Chondrocyte (in vitro differentiated cells): ENCODE measurements at places on chromosomes 3 and 15. TPM values are rescaled to one million over a fixed set of nuclear protein-coding genes. Genes with fewer than 3 reads are reported as not detected.
A peak's percentile ranks its signal among the peaks of the same experiment; 100 is the strongest.

- DNase-seq: no peak
Measured at GRCh38 chr3:99393961-99394360, 244.4 kb upstream of the COL8A1 start.

DNA sequence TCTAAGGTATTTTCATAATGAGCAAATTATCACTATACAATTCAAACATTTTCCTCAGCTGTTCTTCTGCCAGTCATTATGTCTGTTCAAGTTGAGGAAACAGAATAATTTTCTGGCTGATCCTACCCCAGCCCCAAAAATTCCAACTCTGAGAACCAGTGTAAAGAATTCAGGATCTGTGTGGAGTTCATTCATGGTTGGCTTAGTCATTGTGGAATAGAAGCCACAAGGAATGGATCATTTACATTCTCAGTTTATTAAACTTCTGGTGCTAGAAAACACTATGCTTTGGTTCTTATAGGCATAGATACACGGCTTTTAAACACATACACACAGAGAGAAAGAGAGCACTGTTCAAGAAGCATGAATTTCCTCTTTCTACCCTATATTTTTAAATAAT lies 134.6 kb downstream of the CMSS1 start:
- DNase-seq: no peak

DNA sequence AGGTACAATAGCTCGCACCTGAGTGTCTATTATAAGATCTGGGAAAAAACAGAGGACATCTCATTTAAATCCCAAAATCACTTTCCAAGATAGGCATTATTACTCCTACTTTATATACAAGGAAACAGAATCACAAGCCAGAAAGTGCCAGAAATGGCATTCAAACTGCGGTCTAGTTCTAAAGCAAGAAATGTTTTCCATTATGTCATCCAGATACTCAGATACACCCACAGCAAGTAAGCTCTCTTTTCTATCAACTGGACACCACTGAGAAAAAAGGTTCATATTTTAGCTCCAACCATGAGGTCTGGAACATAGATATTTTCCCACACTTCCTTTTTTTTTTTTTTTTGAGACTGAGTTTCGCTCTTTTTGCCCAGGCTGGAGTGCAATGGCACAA lies 8.1 kb downstream of the SLC33A1 start:
- no peak for DNase-seq

DNA sequence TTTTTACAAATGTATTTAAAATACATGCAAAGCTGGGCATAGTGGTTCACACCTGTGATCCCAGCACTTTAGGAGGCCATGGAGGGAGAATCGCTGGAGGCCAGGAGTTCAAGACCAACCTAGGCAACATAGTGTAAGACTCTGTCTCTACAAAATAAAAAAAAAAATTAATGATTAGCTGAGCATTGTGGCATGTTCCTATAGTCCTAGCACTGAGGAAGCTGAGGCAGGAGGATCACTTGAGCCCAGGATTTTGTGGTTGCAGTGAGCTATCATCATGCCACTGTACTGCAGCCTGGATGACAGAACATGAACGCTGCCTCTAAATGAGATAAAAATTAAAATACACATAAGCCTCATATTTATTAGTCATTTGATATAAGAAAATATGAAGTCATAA lies 142.8 kb downstream of the TCF12 start:
- DNase-seq: no peak

DNA sequence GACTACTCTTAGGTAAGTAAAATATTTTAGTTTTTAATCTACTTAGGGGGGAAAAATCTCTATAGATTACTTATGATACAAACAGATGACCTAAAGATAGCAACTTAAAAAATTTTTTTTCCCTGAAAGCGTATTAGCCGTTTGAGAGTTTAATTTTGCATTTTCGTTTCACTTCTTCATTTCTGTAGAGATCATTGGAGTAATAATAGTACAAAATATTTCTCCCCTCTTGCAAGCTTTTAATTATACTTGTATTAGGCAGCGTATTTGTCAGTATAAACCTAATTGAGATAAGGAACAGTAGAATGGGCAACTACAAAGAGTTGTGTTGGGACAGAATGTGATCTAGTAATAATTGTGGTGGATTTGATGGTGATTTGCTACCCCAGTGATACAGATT lies 10.3 kb downstream of the SKIL start:
- no peak for DNase-seq

DNA sequence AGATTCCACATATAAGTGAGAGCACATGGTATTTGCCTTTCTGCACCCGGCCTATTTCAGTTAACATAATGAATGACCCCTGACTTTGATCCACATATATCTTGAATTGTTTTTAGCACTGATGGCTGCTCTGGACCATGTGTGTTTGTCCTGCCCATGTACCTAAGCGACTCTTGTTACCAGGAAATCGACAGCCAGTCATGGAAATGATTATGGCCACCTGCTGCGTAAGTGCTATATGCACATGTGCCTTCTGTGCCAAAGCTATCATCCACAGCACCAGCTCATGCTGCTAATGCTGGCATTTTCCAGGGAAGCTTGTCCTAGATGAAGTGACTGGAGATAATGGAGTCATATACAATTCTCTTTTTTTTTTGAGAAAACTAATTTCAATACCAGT lies 103.7 kb downstream of the PEX5L start:
- no peak for DNase-seq

DNA sequence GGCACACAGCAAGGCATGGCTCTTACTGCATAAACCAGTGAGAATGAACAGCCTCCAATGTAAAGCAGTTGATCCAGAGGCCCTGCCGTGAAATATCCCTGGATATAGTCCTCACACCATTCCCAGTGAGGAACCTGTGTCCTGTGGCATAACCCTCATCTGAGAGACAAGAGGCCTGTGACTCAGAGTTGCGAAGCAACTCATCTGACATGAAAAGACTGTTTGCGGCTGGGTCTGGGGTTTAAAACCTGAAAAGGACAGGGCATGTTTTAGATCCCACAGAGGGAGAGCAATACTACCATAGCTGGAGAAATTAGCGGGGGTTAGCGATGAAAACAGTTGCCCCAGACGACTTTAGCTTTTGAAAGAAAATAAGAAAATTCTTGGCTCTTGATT lies 165.3 kb upstream of the BHLHE40 start:
- DNase-seq: no peak

DNA sequence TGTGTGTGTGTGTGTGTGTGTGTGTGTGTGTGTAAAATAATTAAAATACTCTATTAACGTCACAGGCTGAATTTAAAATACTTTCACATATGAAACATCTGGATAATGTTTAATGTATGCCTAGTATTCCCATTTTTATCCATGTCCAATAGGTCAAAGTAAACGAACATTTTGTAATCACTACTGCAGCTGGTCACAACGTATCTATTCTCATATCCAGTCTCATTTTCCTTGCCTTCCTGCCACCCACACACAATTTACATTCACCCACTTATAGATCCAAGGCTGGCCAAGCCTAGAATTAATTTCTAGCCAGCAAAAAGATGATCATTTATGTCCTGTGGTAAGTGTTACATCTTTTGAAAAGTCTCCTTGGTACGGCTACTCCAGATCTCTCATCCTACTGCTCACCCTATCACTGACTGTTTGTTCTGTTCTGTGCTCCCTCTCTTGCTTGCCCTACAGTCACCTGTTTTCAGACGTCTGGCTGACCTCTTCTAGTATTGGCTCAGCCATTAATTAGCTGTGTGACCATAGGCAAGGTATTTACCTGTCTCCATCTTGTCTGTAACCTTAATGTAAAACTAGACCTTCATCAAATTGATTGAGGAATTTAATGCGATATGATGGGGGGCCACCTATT lies 17.6 kb downstream of the SERPINI2 start:
- DNase-seq: no peak

GRCh38 chr3:106850437-106850836 lies 526.8 kb upstream of the CCDC54 start:
- no peak for DNase-seq

DNA sequence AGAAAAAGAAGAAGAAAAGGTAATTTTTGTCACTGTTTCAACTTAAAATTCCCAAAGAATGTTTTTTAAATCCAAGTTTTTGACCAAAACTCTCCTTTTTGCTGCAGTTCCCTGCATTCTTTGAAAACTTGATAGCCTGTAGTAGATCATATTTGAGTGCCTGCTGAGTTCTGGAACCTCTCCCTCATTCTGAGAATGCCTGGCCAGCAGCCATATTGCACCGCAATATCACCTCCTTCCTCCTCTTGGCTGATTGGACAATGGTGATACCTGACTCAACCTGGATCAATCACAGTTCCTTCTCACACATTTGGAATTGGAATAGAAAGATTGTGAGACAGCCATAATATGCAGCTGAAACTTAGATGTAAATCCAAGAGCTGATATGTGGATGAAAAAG lies 97.6 kb upstream of the GAP43 start:
- no peak for DNase-seq

- DNase-seq: peak; percentile 42
Measured at GRCh38 chr3:46892285-46893145, 15.0 kb downstream of the PTH1R start.

- DNase-seq: no peak
Measured at GRCh38 chr15:60004846-60005351, 788 bp downstream of the FOXB1 start.

DNA sequence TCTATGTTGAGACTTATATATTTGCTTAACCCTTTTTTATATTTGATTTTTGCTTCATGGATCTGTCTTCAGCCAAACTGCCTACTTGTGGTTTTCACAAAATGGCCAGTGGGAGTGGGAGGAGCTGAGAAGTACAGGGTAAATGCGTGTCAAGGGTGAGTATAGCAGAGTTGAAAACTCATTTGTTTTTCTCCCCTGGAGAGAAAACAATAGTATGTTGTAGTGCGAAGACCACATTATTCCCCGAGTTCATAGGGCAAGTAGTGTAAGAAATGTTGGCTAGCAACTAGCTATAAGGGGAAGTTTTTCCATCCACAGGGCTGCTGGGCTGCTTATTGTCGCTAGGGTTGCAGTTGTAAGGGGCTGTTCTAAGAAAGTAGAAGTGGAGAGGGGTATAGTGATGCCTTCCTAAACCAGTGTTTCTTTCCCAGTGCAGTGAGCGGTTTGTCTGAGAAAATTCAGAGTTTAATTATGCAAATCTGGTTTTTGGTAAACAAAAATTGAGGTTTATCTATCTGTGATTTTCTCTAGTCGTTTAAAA lies 153.8 kb upstream of the AZI2 start:
- DNase-seq: no peak

DNA sequence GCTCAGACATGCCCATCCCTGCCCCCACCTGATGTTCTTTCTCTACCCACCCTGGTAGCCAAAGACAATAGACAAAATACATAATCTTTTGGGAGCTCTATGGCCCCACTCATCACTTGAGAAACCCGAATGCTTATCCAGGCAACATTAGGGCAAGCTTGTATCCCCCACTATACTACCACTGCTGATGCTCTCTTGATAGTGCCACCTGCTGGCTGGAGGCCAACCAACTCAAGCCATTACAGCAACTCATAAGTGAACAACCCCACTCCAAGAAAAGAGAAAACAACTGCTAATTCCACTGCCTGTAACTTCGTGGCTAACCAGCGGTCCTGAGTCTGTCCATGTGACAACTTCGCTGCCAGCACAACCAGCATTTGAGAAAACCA lies 342.5 kb upstream of the TGFBR2 start:
- no peak for DNase-seq

- DNase-seq: no peak
Measured at GRCh38 chr15:61079529-61079928, 149.6 kb downstream of the RORA start.

- DNase-seq: no peak
Measured at GRCh38 chr3:94083261-94083660, 20.4 kb downstream of the NSUN3 start.

- DNase-seq: no peak
Measured at GRCh38 chr3:64837986-64838735, 150.4 kb upstream of the ADAMTS9 start.

DNA sequence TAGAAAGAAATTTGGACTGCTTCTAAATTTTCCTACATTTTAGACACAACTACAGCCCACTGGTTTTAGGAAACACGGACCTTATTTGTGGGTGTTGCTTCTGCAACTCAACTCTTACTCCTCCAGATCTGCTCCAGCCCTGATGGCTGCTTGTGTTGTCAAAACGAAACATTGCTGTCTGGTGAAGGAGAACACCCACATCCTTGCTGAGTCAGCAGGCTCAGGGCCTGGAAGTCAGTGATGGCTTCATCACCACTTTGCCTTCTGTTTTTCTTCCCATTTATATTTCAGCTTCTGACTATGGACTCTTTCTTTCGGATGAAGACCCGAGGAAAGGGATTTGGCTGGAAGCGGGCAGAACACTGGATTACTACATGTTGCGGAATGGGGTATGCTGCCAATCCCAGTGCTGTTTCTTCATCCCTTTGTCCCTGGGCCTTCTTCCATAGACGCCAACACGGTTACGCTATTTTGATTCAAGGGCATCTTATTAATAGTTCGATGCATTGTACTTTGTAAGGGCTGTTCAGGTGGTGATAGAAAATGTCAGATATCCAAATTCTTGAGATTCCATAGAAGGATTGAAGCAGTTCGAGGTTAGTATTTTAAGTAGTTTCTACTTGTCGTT lies 392.6 kb upstream of the TPM1 start:
- no peak for DNase-seq

- DNase-seq: no peak
Measured at GRCh38 chr3:132660811-132661070, 612 bp downstream of the UBA5 start.

- DNase-seq: no peak
Measured at GRCh38 chr15:39018966-39019365, 454.4 kb upstream of the RASGRP1 start.

DNA sequence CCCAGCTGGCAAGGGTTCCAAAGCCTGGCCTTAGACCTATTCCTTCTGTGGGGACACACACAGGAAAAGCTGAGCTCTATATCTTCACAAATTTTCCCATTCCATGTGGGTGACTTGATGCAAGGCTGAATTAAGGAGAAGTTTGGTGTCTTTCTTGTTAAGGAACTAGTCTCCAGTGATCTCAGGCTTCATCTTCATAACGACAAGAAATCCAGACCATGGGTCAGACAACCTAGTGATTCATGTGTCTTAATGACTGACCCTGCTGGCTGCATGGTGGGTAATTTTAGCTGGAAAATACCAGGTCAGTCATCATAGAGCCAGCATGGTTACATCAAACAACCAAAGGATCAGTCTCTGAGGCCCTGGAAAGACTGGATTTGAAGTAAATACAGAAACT lies 112.7 kb upstream of the SLC4A7 start:
- no peak for DNase-seq

GRCh38 chr3:67192466-67192865 lies 194.4 kb downstream of the KBTBD8 start:
- DNase-seq: no peak

GRCh38 chr3:10926811-10927521 lies 65.6 kb upstream of the SLC6A1 start:
- no peak for DNase-seq

Gene SI
- not detected in 3 replicates for total RNA-seq

Gene C15orf62
- 0.12 TPM in 1 of 3 replicates, not detected in the others for total RNA-seq

Gene FMN1
- 4.0 to 6.6 TPM (median 4.8 TPM) in 3 replicates for total RNA-seq

Gene TBC1D21
- not detected in 3 replicates for total RNA-seq

Gene COL7A1
- 15.9 to 36.6 TPM (median 36.5 TPM) in 3 replicates for total RNA-seq

Gene PCNP
- total RNA-seq: 128 to 145 TPM (median 139 TPM) in 3 replicates

Gene C3orf33
- 4.1 to 5.1 TPM (median 4.7 TPM) in 3 replicates for total RNA-seq

Gene RFTN1
- 53.3 to 54.9 TPM (median 53.4 TPM) in 3 replicates for total RNA-seq

Gene GP5
- 0.28 TPM in 1 of 3 replicates, not detected in the others for total RNA-seq

Gene GATM
- 0.30 TPM in 1 of 3 replicates, not detected in the others for total RNA-seq

Gene CCR5
- not detected in 3 replicates for total RNA-seq
